SJSA1 (cell line): ENCODE measurements at places on chromosomes 1 and 21. TPM values are rescaled to one million over a fixed set of nuclear protein-coding genes. Genes with fewer than 3 reads are reported as not detected.

The AGPAT3 gene
- 43.5 and 66.9 TPM in 2 replicates for total RNA-seq

GRCh38 chr1:164731161-164731876 lies 172.3 kb downstream of the PBX1 start:
- no peaks in the 10 kb centered on the region for H3K27me3 ChIP-seq
- peaks cover 14% of the 10 kb centered on the region for H3K4me1 ChIP-seq
- H3K36me3 ChIP-seq = no peaks in the 10 kb centered on the region
- no peak overlapping the region for H3K27ac ChIP-seq
- no peak for DNase-seq
- H3K4me3 ChIP-seq = no peak overlapping the region

The PDE9A gene
- 6.5 and 10.3 TPM in 2 replicates for total RNA-seq

The GLMN gene
- total RNA-seq = 7.5 and 20.1 TPM in 2 replicates

- H3K4me3 ChIP-seq = no peak overlapping the region
- H3K27ac ChIP-seq = no peak overlapping the region
- DNase-seq = no peak
- no peaks in the 10 kb centered on the region for H3K27me3 ChIP-seq
Measured at GRCh38 chr1:9984253-9984652, 12.8 kb upstream of the RBP7 start.
